Bronchial smooth muscle cell (primary cell): ENCODE measurements at places on chromosomes 6 and 20. TPM values are rescaled to one million over a fixed set of nuclear protein-coding genes. Genes with fewer than 3 reads are reported as not detected.

Gene PROCR
- total RNA-seq: 125 and 171 TPM in 2 replicates

Gene GRM1
- total RNA-seq: under 0.01 and 0.17 TPM in 2 replicates

Gene EYS
- total RNA-seq: under 0.01 TPM in 1 of 2 replicates, not detected in the other

Gene RIPPLY2
- total RNA-seq: not detected in 2 replicates

Gene C6orf58
- 0.17 TPM in 1 of 2 replicates, not detected in the other for total RNA-seq
